ENCODE measurements at places on chromosomes 1 and 21.

DNA sequence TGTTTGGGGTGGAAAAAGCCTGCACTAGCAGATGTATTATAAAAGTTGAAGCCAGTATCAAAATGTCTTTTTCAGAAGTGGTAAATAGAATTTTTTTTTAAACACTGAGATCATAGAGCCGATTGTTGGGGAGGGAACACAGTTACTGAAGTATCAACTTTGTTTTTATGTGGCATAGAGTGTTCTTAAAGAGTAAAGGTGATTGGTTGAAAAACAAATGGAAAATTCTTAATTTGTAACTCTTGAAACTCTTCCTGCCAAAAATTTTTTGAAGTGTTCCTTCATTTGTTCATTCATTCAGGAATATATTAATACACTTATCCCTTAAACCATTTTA is 83.3 kb downstream of the DISP1 start:
- DNase-seq = no peak

DNA sequence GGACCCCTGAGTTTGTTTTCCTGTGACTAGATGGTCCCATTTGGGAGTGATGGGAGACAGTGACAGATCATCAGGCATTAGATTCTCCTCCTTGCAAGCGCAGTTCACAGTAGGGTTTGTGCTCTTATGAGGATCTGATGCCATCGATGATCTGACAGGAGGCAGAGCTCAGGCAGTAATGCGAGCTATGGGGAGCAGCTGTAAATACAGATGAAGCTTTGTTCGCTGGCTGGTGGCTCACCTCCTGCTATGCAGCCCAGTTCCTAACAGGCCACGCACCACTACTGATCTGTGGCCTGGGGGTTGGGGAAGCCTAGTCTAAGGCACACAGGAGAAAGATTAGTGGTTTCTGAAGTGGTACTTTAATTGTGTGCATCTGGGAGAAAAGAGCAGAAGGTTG is 7.1 kb upstream of the PLPP3 start:
- DNase-seq = no peak

- DNase-seq = no peak
Measured at GRCh38 chr1:43582162-43582566, 51.5 kb downstream of the PTPRF start.

- peak; percentile 75 for DNase-seq
Measured at GRCh38 chr1:147084273-147085096, 87.8 kb downstream of the PRKAB2 start.

DNA sequence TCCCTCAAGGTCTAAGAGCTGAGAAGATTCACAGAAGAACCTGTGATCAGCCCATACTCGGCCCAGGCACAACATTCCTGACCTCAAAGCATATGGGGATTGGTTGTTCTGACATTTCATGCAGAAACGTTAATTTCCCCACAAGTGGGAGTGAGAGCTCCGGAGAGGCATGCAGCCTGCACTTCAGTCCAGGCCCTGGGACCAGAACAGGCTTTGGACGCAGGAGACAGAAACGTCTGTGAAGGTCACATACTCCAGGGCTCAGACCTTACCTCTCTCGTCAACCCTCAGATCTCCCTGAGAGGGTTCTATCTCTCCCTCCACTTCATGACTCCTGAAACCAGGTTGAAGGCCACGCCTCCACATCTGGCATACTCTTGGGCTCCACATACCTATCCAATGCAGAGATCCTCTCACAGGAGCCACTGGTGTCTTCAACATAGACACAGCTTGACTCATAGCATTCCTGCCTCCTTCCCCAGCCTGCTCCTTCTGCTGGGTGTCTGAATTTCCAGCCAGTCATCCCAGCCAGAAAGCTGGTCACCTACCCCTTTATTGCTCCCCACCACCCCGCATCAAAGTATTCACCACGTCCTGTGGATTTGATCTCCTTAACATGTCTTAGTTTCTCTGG is 149.2 kb downstream of the OMA1 start:
- DNase-seq = no peak

DNA sequence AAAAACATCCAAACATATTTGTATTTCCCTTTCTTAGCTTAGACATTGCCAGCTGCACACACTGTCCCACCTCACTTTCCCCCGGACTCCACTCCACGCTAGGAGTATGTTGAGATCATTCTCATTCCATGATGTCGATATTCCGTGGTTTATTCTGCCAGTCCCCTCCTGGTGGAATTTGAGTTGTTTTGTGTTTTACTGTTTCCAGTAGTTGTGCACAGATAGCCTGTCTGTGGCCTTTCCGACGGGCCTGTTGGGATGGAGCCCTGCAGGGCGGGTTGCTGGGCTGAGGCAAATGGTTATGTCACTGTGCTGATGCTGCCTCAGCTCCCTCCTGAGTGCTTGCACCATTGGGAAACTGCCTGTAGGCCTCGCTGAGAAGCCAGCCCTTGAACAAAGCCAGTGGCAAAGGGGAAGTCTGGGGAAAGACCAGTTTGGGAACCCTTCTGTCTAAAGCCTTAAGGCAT is 12.8 kb downstream of the TRAPPC10 start:
- DNase-seq = no peak

GRCh38 chr1:85962457-85962856 is 194.1 kb downstream of the COL24A1 start:
- no peak for DNase-seq

- no peak for DNase-seq
Measured at GRCh38 chr1:41656068-41656467, 171.6 kb upstream of the EDN2 start.

GRCh38 chr1:224668984-224669383 is 52.9 kb downstream of the CNIH3 start:
- DNase-seq = no peak

DNA sequence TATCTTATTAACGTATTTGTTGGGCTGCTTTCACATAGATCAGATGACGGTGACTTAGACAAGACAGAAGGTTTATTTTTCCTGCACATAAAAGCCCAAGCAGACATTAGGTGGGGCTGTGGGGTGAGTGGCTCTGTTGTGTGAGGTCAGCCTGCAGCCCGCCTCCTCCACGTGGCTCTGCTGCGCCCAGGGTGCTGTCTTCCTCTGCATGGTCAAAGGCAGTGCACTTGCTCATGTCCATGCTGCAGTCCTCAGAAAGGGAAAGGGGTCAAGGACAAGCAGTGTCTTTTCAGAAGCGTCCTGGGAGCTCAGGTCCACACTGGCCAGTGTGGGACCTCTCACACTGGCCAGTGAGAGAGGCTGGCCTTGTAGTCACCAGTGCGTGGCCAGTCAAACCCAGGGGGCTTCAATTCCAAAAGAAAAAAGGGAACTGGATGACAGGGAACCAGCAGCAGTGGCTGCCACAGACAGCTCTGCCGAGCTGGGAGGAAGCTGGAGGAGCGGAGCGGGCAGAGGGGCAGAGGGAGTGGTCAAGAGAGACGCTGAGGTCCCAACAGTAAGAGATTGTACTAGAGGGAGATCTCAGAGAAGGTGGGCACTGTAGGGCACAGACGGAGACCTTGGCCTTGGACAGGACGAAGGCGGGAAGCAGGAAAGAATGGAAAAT is 35.9 kb upstream of the SLC45A1 start:
- no peak for DNase-seq
